Femur (tissue), 1 donor: ENCODE measurements at places on chromosomes 7 and 10.

DNA sequence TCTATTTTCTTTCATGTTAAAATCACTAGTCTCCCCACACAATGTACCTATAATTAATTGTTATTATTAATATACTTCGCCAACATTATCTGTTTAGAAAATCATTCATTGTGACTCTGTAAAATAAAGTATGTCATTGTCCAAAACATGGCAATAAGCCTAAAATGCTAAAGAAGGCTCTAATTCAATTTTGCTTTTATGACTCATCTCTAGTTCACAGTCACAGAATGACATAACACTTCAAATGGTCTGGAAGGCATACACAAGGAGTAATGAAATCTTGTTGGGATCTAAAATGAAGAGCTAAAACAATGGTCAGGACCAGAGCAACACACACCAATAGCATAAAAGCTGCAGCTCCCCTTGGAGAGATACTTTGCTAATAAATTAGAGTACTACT lies 505.8 kb downstream of the GPAM start:
- no peak for DNase-seq

DNA sequence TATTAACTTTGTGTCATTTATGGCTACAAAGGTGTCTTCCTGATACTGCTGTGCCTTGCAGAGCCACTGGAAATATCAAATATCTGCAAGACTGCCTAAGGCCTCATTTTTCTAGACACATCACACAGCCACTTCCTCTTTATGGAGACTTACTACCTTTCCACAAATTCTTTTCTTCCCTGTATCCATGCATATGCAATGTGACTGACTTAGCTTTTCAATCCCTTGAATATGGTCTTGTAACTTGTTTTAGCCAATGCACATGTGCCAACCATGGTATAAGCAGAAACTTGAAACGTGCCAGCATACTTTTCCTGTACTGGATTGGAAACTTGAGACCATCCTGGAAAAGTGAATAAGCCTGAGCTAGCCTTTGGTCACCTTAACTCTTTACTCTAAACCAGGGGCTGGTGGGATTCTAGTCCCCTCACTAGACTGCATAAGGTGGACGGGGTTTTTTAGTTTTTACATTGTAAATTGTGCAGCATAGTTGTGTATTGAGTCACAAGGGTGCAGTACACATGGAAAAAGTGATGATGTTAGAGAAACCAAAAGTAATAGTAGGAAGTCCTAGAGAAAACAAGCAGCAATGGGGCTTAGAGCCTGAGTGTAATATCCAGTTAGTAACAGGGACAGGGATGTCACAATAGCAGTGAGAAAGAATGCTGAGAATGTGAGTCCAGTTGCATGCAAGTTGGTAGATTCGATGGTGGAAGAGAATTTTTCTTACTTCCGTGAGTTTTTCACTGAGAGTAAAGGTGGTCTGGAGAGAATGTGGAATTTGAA lies 879.5 kb downstream of the SORCS1 start:
- DNase-seq = no peak

- no peak for DNase-seq
Observed at GRCh38 chr7:140022582-140023211, 40.1 kb downstream of the PARP12 start.

GRCh38 chr10:92729886-92730285 lies 40.1 kb downstream of the HHEX start:
- DNase-seq = no peak

GRCh38 chr7:97971120-97971989 lies 18.6 kb downstream of the OCM2 start:
- peak; percentile 17 for DNase-seq

GRCh38 chr10:34862892-34863291 lies 47.8 kb upstream of the PARD3 start:
- DNase-seq = no peak

DNA sequence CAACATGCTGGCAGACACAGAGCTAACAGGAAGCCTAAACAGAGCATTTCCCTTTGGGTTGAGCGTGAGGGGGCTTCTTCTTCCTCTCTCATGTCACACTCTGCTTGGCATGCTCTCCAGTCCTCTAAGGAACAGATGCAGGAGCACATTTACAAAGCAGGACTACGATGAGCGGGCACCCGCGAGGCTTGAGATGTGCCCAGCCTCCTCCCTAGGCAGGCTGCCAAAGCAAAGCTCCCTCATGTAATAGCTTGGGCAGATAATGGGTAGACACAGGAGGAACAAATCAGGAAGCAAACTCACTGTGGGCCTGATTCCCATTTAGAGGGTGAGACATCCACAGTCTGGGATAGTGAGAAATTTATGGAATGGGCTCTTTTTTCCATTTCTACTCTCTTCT lies 519.1 kb downstream of the NRG3 start:
- DNase-seq = no peak

GRCh38 chr10:59805014-59805413 lies 51.8 kb upstream of the MRLN start:
- DNase-seq = no peak

DNA sequence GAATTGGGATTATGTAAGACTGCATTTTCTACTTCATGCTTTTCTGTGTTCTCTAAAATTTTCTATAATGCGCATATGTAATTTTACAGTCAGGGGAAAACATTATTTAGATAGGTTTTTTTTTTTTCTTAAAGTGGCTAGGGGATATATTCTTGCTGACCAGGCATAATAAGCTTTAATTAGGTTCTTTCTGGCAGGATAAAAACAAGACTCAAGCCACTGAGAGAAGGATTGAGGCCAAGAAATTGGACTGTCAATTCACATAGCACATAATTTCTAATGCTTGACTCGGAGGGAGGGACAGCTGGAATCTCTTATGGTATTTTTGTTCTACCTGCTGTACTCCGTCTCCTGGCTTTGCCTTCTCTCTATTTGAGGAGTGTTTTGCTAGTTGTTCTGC lies 119.8 kb upstream of the NPVF start:
- no peak for DNase-seq

- no peak for DNase-seq
Observed at GRCh38 chr7:148563583-148564274, 26.8 kb upstream of the C7orf33 start.

DNA sequence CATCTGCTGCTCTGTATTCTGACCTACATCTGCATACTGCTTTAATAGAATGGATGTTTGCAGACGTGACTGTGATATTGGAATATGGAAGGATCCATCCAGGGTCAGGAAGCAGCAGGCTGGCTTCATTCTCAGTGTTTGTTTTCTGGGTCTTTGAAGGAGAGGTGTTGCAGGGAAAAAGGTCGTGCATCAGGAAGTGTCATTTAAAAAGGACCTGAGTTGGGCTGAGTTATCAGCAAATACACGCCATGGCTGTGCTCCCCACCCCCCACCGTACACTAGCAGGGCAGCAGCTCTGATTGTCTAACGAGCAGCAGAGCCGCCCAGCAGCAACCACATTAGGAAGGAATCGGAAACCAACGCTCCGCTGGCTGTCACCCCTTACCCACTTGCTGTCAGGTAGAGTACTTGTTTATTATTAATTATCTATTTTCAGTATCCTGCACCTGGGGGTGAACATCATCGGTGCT lies 63.1 kb upstream of the STEAP1B start:
- DNase-seq = no peak

DNA sequence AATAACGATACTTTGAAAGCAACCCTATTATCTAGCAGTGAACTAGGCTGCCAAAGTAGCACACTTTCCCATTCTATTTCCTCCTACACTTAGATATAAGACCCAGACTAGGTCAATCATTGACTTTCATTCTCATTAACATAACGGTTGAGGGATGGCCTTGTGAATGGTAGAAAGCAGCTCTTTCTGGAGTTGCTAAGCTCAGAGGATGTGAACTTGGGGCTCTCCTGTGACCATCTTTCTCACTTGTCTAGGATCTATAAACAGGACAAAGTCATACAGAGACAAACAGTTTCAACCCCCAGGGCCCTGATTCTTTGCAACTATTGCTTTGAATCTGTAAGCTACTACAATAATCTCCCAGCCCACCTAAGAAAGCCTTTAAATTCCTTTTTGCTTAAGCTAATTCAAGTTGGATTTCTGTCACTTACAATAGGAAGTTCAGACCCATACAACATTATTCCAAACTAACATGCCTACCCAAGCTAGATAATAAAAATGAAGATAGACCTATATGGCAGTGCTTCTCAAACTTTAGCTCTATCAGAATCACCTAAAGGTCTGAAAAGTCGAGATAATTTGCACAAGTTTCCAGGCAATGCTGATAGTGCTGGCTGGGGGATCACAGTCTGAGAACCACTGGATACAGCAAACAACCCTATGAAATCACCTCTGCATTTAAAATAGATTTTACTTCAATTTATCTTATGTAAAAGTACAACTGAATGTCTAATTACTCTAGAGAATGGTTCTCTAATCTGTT lies 16.7 kb downstream of the P4HA1 start:
- DNase-seq = no peak

- DNase-seq = no peak
Observed at GRCh38 chr7:30304177-30304884, 19.9 kb downstream of the ZNRF2 start.

DNA sequence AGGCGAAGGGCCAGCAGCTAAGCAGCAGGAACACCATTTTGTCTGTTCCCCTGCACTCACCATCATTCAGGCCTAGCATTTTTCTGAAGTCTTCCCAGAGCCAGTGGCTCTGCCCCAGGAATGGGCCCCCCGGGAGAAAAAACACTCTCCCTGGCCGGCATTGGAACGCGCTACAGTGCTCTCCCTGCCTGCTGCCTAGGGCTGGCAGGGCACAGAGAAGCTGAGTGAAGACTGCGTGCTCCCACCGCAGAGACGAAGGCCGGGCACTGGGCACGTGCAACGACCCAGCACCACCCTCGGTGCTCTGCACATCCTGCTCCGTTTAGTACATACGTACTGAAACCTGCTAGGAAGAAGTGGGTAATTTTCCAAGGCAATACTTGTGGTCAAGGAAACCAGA lies 34.4 kb downstream of the HSPA12A start:
- DNase-seq = no peak

- no peak for DNase-seq
Observed at GRCh38 chr7:29236071-29236580, 41.6 kb downstream of the CHN2 start.

GRCh38 chr10:4051011-4051640 lies 266.1 kb upstream of the KLF6 start:
- DNase-seq = peak; percentile 40

DNA sequence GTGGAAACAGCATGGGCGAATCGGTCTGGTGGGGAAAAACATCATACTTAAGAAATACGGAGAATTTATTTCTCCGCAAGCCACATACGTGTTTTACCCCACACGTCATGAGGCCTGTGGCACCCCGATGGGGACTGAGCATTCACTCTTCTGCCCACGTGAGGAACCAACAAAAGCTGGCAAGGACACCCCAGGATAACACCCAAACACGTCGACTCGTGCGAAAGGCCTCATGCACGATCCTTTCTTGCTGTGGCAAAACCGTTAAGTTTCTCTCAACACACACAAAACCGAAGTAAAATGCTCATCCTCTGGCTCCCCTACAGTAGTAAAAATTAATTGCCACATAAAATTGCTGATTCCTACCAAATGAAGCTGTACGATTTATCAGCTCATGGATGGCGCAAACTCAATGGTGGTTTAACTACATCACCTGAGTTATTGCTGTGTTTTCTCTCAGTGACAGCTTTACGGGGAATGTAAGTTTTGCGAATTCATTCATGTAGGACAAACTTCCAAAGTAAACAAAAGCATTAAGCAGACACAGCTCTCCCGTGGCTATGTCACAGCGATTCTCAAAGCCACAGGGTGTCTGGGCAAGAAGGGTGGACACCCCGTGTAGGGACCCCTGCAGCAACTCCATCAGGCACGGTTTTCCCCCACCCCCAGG lies 97.0 kb downstream of the CTBP2 start:
- DNase-seq = no peak

DNA sequence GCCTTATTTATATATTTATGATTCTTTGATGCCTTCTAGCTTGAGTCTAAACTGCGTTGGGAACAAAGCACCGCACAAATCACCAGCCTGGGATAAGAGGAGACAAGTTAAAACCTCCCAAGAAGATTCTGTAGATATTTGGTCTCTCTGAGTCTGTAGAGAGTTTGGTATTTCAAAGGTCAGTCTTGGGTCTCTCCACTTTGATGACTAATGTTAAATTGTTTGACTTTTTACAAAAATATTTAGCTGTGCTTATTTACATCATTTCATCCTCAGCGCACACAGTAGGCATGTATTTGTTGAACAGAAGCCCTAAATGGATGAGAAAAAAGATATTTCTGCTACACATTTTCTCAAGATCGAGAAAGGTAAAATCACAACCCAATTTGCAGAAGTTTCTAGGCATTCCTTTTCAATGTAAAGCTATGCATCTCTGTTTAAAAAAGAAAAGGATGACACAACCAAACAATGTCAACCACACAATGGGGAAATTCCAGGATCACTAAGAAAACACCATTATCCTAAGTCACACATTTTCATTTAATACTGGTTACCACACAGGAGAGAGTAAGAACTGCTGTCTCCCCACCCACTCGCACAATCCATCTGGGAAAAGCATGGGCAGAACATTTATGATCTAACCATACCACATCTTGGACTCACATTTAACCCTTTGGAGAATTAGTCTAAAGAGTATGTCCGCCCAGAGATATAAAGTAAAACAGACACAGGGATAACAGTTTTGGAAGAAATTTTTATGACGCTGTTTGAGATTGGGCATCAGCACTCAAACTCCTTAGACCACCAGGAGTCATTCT lies 4.4 kb downstream of the CDK6 start:
- DNase-seq = no peak

DNA sequence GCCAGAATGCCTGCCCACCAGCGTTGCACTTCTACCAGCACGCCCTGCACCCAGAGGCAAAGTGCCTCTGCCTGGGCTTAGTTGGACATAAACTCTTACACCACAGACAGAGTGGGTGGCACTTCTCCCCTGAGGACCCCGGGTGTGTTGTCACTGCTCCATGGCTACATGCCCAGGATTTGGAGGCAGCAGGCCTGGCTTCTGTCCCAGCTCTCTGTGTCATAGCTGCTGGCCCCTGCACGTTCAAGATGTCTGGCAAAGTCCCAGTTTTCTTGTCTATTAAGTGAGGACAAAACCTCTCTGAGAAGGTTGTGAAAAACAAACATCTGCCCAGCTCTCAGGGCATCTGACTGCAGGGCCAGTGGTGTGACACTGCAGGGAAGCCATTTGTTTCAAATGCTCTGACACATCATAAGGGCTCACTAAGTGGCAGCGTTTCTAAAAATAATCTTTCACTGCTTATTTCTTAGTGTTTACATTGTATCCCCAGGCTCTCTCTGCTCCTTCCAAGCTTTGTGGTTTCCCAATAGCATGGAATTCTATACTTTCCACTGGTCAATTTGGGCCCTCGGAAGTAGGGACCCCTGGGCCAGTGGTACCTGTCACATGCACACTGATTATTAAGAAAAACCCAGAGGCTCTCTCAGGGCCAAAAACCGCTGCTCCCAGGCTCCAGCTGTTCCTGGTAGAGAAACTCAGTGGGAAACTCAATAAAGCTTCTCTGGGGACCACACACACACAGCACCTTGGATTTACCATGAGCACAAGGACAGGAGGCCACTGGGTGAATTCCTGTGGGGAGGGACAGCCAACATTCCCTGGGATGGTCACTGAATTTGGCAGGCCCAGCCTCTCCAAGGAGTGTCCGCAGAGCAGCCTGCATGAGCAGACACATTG lies 86.2 kb upstream of the ANLN start:
- DNase-seq = peak; percentile 87

GRCh38 chr7:117803476-117803875 lies 69.8 kb downstream of the CTTNBP2 start:
- DNase-seq = no peak
